ENCODE measurements at places on chromosomes 16 and 17. TPM values are rescaled to one million over a fixed set of nuclear protein-coding genes. Genes with fewer than 3 reads are reported as not detected.

The GUCY2D gene
- total RNA-seq: not detected

DNA sequence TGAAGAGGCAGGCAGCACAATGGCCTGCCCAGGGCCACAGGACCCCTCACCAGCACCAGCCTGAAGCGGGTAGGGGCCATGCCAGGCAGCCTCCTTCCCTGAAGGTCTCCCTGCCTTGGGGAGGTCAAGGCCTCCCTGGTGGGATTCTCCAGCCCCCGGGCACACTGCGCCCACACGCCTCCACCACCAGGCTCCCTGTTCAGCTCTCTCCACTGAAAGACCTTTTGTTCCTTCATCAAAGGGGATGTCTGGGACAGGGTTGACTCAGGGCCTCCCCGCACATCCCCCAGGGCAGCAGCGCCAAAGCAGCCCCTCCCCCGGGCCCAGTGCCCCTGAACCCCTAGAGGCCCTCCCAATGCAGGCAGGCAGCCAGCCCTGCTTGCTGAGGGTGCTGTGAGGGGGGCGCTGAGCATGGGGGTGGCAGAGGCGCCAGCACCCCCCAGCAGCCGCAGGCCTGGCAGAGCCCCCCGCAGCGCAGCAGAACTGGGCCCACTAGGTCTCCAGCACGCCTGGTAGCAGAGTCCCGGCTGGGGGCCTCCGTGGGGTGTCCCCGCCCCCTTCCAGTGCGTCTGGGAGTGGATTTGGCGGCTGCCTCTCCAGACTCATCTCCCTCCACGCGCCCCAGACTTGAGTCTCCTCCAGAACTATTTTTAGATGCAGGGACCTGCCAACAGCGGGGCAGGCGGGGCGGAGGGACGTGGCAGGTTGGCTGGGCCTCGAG is 13.1 kb downstream of the BCAR1 start:
- no peaks in the 10 kb centered on the region for H3K27me3 ChIP-seq
- H3K4me3 ChIP-seq: no peak overlapping the region
- H3K4me1 ChIP-seq: peaks cover 58% of the 10 kb centered on the region
- DNase-seq: no peak
- peak overlapping the region; percentile 85 for H3K27ac ChIP-seq

DNA sequence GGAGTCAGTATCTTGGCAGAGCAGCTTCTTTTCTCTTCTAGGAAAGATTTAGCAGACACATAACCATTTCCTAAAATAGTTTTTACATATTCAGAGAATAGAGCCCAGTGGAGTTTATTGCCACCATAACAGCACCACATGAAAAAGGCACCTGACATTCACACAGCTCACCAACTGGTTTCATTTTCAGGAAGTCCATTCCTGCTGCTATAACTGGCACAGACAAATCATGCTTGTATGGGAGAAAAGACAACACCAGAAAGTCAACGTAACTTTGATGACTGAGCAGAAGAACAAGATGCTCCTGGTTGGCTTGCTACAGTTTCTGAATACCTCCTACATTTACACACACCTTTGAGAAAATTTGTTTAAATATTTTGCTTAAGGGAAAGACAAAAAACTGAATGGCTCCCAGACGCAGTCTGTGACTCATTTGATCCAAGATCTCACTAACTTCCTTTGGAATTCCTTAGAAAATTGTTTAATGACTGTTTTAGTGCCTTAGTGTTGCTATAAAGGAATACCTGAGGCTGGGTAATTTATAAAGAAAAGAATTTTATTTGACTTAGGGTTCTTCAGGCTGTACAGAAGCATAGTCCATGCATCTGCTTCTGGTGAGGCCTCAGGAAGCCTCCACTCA is 1380.6 kb downstream of the CDH8 start:
- no peaks in the 10 kb centered on the region for H3K27me3 ChIP-seq
- H3K4me1 ChIP-seq: no peaks in the 10 kb centered on the region
- no peak overlapping the region for H3K27ac ChIP-seq
- no peaks in the 10 kb centered on the region for H3K36me3 ChIP-seq

The OR1A1 gene
- total RNA-seq: not detected

The GP1BA gene
- total RNA-seq: not detected

The GRAPL gene
- total RNA-seq: not detected

- no peaks in the 10 kb centered on the region for H3K36me3 ChIP-seq
- no peak for DNase-seq
- H3K4me3 ChIP-seq: no peak overlapping the region
- H3K27me3 ChIP-seq: no peaks in the 10 kb centered on the region
- H3K27ac ChIP-seq: no peak overlapping the region
Measured at GRCh38 chr16:85416228-85417109, 196.7 kb upstream of the GSE1 start.

The MAF gene
- 52.5 TPM for total RNA-seq

The CCL17 gene
- total RNA-seq: not detected

The TBC1D26 gene
- 4.2 TPM for total RNA-seq

The AANAT gene
- total RNA-seq: not detected

DNA sequence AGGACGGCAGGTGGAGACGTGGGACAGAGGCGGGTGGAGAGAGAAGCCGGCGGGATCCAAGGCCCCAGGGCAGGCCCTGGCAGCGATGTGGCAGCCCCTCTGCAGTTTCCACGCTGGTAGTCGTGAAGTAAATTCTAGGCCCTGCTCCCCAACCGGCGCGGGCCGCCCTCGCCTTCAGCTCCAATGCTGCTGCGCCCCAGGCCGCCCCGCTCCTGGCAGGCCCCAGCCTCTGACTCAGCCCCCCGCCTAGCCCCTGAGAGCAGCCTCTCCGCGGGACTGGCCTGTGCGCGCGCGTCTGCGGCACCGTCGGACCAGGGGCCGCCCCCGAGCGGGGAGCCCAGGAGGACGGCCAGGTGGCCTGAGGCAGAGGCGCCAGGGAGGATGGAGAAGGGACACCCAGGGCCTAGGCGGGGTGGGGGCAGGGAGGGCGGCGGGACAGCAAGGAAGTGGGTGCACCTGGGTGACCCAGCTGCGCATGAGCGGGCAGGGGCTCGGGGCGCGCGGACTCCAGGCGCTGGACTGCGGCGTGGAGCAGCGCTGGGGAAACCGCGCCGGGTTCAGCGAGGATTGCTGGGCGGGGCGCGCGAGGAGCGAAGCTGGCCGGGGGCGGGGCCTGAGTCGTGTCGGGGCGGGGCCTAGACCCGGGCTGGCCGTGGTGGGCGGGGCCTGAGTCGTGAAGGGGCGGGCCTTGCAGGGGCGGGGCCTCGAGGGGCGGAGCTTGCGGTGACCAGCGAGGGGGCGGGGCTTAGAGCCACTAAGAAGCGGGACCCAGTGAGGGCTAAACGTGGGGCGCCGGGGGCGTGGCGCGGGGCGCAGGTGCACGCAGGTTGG is 29.6 kb downstream of the ZNF778 start:
- peak overlapping the region; percentile 55 for H3K4me3 ChIP-seq
- H3K36me3 ChIP-seq: no peaks in the 10 kb centered on the region
- no peaks in the 10 kb centered on the region for H3K27me3 ChIP-seq
- H3K4me1 ChIP-seq: peaks cover 10% of the 10 kb centered on the region
- no peak for DNase-seq
- no peak overlapping the region for H3K27ac ChIP-seq

- no peak overlapping the region for H3K4me3 ChIP-seq
- no peaks in the 10 kb centered on the region for H3K27me3 ChIP-seq
- no peak for DNase-seq
- no peaks in the 10 kb centered on the region for H3K4me1 ChIP-seq
Measured at GRCh38 chr16:64541621-64542020, 580.2 kb downstream of the CDH11 start.

The DNAI2 gene
- not detected for total RNA-seq

DNA sequence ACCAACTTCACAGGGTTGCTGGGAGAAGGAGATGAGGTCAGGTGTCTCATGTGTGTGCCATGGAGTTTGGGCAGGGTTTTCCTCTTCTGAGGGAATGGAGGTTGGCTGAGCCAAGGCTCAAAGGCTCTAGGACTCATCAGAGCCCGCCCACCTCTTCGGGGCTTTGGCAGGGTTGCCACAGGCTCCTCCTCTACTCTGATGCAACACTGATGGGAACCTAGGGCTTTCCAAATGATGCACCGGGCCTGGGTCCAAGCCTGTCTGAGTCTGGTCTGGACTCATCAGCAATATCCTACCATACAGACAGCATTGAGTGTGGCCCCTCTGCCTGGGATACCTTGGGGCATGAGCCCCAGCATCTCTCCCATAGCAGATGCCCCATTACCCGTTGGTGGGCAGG is 59.5 kb upstream of the LHX1 start:
- H3K4me1 ChIP-seq: no peaks in the 10 kb centered on the region
- no peaks in the 10 kb centered on the region for H3K36me3 ChIP-seq
- H3K27ac ChIP-seq: no peak overlapping the region

- H3K27me3 ChIP-seq: no peaks in the 10 kb centered on the region
- H3K4me3 ChIP-seq: no peak overlapping the region
- H3K4me1 ChIP-seq: peaks cover 5% of the 10 kb centered on the region
- no peak overlapping the region for H3K27ac ChIP-seq
Measured at GRCh38 chr17:2745317-2746037, 4.0 kb downstream of the CCDC92B start.

GRCh38 chr16:87515475-87516330 is 22.9 kb upstream of the ZCCHC14 start:
- no peak overlapping the region for H3K4me3 ChIP-seq
- H3K4me1 ChIP-seq: peaks cover 24% of the 10 kb centered on the region
- H3K36me3 ChIP-seq: no peaks in the 10 kb centered on the region

DNA sequence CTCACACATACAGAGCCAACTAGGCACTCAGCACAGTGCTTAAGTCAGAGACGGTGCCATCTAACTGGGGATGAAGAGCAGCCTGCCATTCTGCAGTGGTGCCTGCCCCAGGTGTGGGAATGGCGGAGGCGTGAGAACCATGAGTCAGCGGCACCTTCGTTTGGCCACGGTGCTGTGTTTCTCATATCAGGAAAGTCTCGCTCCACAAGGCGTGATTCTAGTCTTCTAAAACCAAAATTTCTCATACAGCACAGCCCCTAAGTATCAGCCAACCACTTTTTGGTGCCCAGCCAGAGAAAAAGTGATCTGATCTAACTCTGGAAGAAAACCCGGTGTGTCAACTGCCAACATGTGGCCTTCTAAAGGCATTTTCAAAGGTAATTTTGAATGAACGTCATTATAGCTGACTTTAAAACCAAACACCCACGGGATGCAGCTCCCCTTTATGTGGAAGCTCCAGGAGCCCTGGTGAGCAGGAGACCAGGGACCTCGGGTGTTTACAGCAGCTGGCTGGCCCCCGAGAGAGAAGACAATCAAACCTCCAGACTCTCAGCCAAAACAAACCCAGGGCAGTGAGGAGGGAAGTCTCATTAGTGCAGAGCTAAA is 54.6 kb downstream of the ABCC12 start:
- H3K36me3 ChIP-seq: no peaks in the 10 kb centered on the region
- no peak for DNase-seq
- H3K4me3 ChIP-seq: no peak overlapping the region
- H3K27me3 ChIP-seq: no peaks in the 10 kb centered on the region

GRCh38 chr16:19872179-19872863 is 12.3 kb downstream of the GPRC5B start:
- H3K27me3 ChIP-seq: no peaks in the 10 kb centered on the region
- H3K4me1 ChIP-seq: peaks cover 33% of the 10 kb centered on the region
- no peak overlapping the region for H3K4me3 ChIP-seq
- H3K36me3 ChIP-seq: no peaks in the 10 kb centered on the region
- no peak overlapping the region for H3K27ac ChIP-seq

GRCh38 chr16:87323727-87324410 is 6.7 kb upstream of the C16orf95 start:
- H3K4me3 ChIP-seq: no peak overlapping the region
- DNase-seq: no peak
- peaks cover 16% of the 10 kb centered on the region for H3K4me1 ChIP-seq

The RASD1 gene
- total RNA-seq: 227 TPM

DNA sequence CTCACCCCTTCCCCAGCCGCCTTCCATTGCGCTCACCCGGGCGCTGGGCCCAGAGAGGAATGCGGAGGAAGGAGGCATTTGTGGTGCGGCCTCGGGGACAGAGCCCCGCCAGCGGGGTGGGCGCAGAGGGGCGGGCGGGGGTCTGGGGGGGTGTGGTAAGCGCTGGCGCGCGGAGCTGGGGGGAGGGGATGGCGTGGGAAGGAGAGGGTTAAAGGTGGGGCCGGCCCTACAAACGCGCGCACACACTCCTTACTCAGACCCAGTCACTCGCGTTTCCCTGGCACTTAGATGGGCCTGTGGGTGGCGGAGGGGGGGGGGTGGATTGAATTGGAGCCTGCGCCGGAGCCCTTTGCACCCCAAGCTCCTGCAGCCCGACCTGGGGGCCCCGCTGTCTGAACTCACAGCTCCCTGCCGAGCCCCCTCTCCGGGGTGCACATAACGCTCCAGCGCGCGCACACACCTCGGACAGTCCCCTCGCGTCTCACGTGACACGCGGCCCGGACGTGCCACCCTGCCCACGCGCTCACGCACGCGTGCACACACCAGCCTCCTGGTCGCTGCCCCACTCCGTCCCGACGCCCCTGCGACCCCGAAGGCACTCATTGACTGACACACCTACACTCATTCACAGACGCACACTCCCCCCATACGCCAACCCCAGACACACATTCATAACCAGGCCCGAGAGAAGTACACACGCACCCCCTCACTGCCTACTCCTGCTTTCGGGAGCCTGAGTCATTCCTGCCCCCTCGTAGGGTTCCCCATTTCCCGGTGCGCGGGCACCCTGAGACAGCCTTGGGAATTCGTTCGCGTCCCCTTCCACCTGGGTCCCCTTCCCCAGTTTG is 844 bp downstream of the TBKBP1 start:
- no peaks in the 10 kb centered on the region for H3K36me3 ChIP-seq
- H3K4me3 ChIP-seq: peak overlapping the region; percentile 75
- peaks cover 35% of the 10 kb centered on the region for H3K4me1 ChIP-seq

GRCh38 chr16:80047842-80048241 is 447.3 kb upstream of the MAF start:
- no peaks in the 10 kb centered on the region for H3K4me1 ChIP-seq
- H3K36me3 ChIP-seq: no peaks in the 10 kb centered on the region
- no peak for DNase-seq
- no peak overlapping the region for H3K27ac ChIP-seq
- no peaks in the 10 kb centered on the region for H3K27me3 ChIP-seq

- H3K36me3 ChIP-seq: no peaks in the 10 kb centered on the region
- peak overlapping the region; percentile 6 for H3K4me3 ChIP-seq
- H3K4me1 ChIP-seq: peaks cover 25% of the 10 kb centered on the region
Measured at GRCh38 chr17:74858672-74859458, 820 bp downstream of the GRIN2C start.

DNA sequence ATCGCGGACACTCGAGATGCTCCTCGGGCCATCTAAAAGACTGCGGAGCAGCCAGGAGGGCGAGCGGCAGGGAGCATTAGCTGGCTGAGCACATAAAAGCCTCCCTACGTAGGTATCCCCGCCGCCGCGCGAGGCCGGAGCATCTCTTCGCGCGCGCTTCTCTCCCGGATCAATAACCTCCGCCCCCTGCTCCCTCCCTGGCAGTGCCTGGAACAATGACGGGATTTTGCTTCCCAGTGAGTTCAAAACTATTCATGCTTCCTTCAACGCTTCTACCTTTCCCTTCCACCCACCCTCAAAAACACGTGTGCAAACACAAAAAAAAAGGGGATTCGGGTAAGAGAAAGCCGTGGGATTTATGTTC is 984 bp downstream of the CENPV start:
- H3K27me3 ChIP-seq: no peaks in the 10 kb centered on the region
- H3K4me3 ChIP-seq: peak overlapping the region; percentile 68
- no peak for DNase-seq
- peak overlapping the region; percentile 66 for H3K27ac ChIP-seq
- peaks cover 18% of the 10 kb centered on the region for H3K4me1 ChIP-seq

- no peak overlapping the region for H3K4me3 ChIP-seq
- H3K4me1 ChIP-seq: peaks cover 25% of the 10 kb centered on the region
- no peak overlapping the region for H3K27ac ChIP-seq
Measured at GRCh38 chr17:57609125-57609877, 135.8 kb downstream of the CCDC182 start.

All from vagina (tissue), 2 donors.